Lung (tissue), 17 donors: ENCODE measurements at places on chromosomes 11 and 22. TPM values are rescaled to one million over a fixed set of nuclear protein-coding genes. Genes with fewer than 3 reads are reported as not detected.

DNA sequence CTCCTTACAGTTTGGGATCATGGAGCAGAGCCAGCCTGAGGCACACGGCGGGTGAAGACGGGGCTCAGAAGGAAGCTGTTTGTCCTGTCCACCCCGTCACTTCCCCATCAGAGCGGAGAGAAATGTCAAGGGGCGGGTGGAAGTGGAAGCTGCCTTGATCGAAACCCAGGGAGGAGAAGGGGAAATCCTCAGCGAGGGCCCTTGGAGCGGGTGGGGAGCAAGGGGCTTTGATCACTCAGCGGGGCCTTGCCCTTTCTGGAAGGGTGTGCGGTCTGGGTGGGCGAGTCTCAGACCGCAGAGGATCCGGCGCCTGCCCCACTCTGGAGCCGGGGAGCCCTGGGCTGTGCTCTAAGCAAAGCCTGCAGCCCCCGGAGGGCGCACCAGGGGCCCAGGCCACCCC, 320.4 kb downstream of the NTM start:
- H3K27ac ChIP-seq: no peak overlapping the region
- no peak for DNase-seq
- no peaks in the 10 kb centered on the region for H3K4me1 ChIP-seq
- no peak overlapping the region for H3K4me3 ChIP-seq

- H3K27me3 ChIP-seq: no peaks in the 10 kb centered on the region
- peaks cover 14% of the 10 kb centered on the region for H3K4me1 ChIP-seq
- H3K4me3 ChIP-seq: no peak overlapping the region
- peak; percentile 96 for DNase-seq
Observed at GRCh38 chr11:70326365-70326811, 55.9 kb downstream of the PPFIA1 start.

- H3K27ac ChIP-seq: no peak overlapping the region
- no peaks in the 10 kb centered on the region for H3K36me3 ChIP-seq
- H3K27me3 ChIP-seq: no peaks in the 10 kb centered on the region
- H3K4me1 ChIP-seq: no peaks in the 10 kb centered on the region
- no peak overlapping the region for H3K4me3 ChIP-seq
- DNase-seq: no peak
Observed at GRCh38 chr11:73521621-73522020, 76.3 kb downstream of the FAM168A start.

DNA sequence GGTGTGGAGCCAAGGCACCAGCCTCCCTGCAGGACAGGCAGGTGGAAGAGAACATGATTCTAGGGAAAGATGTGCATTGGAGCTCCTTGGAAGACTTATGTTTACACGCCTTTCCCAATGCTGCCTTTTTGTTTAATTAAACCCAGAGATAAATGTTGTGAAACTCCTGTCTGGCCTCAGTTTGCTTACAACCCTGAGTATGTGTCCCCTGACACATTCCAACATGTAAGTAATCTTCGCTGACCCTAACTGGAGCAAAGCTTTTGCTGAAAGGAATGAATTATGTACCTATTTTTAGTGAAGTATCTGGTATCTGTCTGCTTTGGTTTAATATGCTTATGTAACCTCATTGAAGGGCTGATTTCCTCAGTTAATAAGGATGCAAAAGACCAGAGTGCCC, 56.7 kb downstream of the APIP start:
- H3K27me3 ChIP-seq: no peaks in the 10 kb centered on the region
- no peak overlapping the region for H3K4me3 ChIP-seq
- no peaks in the 10 kb centered on the region for H3K36me3 ChIP-seq
- peak; percentile 41 for DNase-seq
- H3K4me1 ChIP-seq: no peaks in the 10 kb centered on the region

DNA sequence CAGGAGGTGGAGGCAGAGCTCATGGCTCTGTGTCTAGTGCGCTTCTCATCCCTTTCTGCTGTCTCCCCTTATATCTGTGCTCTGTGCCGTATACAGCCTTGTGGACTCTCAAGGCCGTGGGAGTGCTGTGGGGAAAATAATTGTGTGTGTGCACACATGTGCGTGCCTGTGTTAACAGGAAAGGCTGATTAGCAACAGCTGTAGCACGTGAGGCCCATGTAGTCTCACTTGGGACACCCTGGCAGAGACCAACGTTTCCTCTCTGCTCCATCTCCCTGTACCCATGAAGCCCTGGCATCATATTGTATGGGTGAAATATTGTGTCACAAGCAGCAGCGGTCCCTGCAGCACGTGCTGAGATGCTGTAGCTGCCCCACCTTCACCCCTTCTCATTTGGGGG, 109.3 kb downstream of the LRRC32 start:
- H3K4me1 ChIP-seq: no peaks in the 10 kb centered on the region
- DNase-seq: no peak
- H3K27me3 ChIP-seq: no peaks in the 10 kb centered on the region
- no peak overlapping the region for H3K4me3 ChIP-seq
- peak overlapping the region; percentile 34 for H3K27ac ChIP-seq
- no peaks in the 10 kb centered on the region for H3K36me3 ChIP-seq

DNA sequence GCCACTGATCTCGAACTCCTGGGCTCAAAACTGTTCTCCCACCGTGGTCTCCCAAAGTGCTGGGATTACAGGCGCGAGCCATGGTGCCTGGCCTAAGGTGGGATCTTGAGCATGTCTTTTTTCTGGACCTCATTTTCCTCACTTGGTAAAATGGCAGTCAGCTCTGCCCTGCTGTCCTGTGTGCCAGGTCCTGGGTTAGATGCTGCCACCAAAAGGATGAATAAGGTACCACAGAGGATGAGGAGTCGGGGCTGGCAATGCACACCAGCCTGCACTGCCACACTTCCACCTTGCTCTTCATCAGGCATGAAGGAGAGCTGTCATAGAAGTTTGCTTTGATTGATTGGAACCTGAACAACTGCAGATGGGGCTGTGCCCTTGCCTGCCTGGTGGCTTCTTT, 32.3 kb downstream of the ACO2 start:
- H3K27me3 ChIP-seq: no peaks in the 10 kb centered on the region
- no peak overlapping the region for H3K27ac ChIP-seq
- no peak for DNase-seq
- no peaks in the 10 kb centered on the region for H3K4me1 ChIP-seq
- peaks cover 34% of the 10 kb centered on the region for H3K36me3 ChIP-seq
- H3K4me3 ChIP-seq: no peak overlapping the region

DNA sequence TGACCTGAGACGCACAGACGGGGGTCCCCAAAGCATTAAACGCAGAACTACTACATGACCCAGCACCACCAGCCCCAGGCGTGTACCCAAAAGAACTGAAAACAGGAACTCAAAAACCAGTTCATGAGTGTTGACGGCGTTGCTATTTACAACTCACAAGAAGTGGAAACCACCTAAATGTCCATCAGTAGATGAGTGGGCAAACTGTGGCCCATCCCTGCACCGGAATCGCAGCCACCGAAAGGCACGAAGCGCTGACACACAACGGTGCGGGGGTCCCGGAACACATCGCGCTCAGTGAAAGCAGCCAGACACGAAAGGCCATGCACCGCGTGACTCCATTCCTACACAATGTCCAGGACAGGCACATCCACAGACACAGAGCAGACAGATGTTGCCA, 79.2 kb downstream of the TRMU start:
- no peak overlapping the region for H3K27ac ChIP-seq
- H3K4me3 ChIP-seq: no peak overlapping the region
- no peak for DNase-seq
- H3K4me1 ChIP-seq: peaks cover 4% of the 10 kb centered on the region
- H3K36me3 ChIP-seq: no peaks in the 10 kb centered on the region

DNA sequence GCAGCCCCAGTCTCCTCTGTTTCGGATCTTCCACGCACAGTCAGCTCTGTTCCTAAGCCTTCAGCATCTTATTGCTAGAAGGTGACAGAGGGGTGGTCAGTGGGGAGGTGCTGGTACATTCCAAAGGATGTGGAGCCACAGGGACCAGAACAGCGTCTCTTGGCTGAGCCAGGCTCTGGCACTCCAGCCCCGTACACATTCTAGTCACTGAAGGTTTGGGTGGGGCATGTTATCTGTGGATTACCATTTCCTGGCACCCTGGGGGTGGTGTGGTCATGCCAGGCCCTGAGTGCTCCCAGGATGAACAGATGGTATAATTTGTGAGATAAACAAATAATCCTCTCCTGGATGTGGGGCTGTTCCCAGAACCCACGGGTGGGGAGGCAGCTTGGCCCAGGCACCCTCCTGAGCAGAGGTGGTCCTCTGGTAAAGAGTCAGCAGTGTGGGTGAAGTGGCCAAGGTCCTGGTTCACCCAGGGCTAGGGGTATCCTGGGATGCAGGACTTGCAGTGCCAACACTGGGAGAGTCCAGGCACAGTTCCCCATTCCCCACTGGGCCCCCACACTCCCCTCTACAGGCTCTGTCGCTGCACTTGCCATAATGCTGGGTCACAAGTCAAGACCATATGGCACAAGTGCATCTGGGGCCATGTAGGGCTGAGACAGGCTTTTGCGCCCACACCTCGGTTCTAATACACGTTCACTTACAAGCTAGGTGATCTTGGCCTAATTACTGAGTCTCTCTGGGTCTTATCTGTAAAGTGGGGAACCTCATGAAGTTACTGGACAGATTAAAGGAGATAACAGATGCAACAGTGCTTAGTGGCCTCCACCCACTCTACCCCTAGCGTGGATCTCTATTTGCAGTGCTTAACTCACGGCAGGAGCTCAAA, 33.0 kb downstream of the DKK3 start:
- H3K4me1 ChIP-seq: peaks cover 49% of the 10 kb centered on the region
- DNase-seq: no peak

- H3K27me3 ChIP-seq: no peaks in the 10 kb centered on the region
- H3K4me3 ChIP-seq: no peak overlapping the region
- H3K36me3 ChIP-seq: no peaks in the 10 kb centered on the region
Observed at GRCh38 chr22:44822534-44822933, 70.2 kb downstream of the ARHGAP8 start.

- peaks cover 9% of the 10 kb centered on the region for H3K4me1 ChIP-seq
- peaks cover 4% of the 10 kb centered on the region for H3K36me3 ChIP-seq
- no peak overlapping the region for H3K4me3 ChIP-seq
- H3K27ac ChIP-seq: no peak overlapping the region
Observed at GRCh38 chr11:9823887-9824385, 160.1 kb downstream of the SWAP70 start.

DNA sequence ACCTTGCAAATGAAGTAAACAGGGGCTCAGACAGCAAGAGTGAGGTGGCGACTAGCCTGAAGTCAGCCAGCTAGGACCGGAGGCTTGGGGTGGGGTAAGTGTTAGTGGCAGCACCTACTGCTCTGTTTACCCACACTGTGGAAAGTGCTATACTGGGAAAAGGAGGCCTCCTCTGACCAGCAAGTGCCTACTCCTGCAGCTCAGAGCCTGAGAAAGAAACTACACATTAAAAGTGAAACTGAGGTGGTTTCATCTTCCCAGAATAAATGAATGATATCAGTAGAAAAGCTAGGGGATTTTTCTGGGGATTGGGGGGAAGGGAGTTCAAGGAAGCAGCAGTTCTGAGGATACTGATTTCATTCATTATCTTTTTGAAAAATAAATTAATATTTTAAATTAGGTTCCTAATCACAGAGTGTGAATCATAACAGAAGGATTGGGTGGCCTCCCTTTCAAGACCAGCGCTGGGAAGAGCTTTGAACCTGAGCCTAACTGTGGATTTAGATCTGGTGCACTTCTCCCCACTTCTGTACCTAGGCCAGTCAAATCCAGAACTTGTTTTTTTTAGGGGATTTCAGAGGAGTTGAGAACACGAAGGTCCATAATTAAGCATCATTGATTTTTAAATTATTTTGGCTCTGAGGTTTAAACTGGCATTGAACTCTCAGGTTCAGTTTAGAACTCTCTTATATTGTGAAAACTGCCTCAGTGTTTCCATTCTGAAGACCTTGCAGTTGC, 48.1 kb upstream of the GRAMD1B start:
- H3K27me3 ChIP-seq: no peaks in the 10 kb centered on the region
- H3K4me3 ChIP-seq: no peak overlapping the region
- no peak overlapping the region for H3K27ac ChIP-seq
- H3K36me3 ChIP-seq: no peaks in the 10 kb centered on the region

DNA sequence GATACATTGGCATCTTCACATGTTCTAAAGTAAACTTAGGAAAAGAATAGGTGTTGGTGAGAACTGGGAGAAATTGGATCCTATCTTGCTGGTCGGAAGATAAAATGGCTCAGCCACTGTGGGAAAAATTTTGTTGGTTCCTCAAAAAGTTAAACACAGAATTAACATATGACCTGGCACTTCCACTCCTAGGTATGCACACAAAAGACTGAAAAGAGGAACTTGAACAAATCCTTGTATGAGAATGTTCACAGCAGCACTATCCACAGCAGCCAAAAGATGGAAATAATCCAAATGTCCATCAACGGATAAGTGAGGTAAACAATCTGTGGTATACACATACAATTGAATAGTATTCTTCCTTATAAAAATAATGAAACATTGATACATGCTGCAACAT, 4.8 kb upstream of the TPH1 start:
- peaks cover 14% of the 10 kb centered on the region for H3K27me3 ChIP-seq
- H3K4me3 ChIP-seq: no peak overlapping the region
- H3K27ac ChIP-seq: no peak overlapping the region

DNA sequence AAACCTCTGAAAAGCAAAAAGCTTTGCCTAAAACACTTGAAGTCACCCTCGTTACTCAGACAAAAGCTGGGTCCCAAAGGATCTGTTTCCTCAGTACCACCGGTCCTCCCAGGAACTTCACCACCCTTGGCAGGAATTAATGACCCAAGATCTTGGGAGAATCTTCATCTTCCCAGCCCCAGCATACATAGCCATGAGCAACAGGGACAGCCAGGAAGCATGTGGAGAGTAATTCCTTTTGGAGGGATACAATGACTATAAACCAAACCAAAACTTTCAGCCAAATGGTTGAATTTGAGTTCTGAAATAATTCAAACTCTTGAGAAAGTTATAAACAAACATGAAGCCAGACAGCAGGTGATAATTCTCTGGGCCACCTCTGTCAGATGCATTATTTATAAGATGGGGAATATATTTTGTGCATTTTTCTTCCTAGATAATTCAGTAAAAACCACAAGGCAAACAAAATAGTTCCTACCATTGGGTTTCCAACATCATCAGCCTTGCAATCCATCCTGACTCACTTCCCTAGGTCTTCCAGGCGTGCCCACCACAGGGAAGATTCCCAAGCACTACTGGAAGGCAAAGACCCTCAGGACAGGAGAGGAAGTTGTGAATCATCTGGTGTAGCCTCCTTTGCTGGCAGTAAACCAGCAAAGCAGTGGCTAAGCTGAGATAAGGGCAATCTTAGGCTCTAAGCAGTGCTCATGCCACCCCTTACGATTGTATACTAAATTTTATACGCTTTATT, 71.7 kb upstream of the DRD2 start:
- H3K27ac ChIP-seq: no peak overlapping the region
- H3K27me3 ChIP-seq: no peaks in the 10 kb centered on the region
- no peaks in the 10 kb centered on the region for H3K36me3 ChIP-seq
- H3K4me3 ChIP-seq: no peak overlapping the region
- DNase-seq: no peak

GRCh38 chr11:108853864-108854263, 189.0 kb downstream of the DDX10 start:
- H3K4me3 ChIP-seq: no peak overlapping the region
- H3K27ac ChIP-seq: peak overlapping the region; percentile 56
- no peaks in the 10 kb centered on the region for H3K27me3 ChIP-seq
- no peaks in the 10 kb centered on the region for H3K36me3 ChIP-seq
- no peaks in the 10 kb centered on the region for H3K4me1 ChIP-seq

Gene HTR3B
- total RNA-seq: not detected

Gene FXYD2
- total RNA-seq: 6.9 TPM

Gene SULT4A1
- 0.31 TPM for total RNA-seq

Gene DGCR6L
- total RNA-seq: 38.7 TPM

Gene PIWIL4
- total RNA-seq: 1.8 TPM

Gene APOL3
- total RNA-seq: 46.6 TPM
